Thyroid gland (tissue), 4 donors: ENCODE measurements at places on chromosomes 16 and 17. TPM values are rescaled to one million over a fixed set of nuclear protein-coding genes. Genes with fewer than 3 reads are reported as not detected.
A peak's percentile ranks its signal among the peaks of the same experiment; 100 is the strongest.

The JPH3 gene
- not detected for total RNA-seq

- no peak overlapping the region for H3K27ac ChIP-seq
- no peaks in the 10 kb centered on the region for H3K4me1 ChIP-seq
- H3K27me3 ChIP-seq, result no peaks in the 10 kb centered on the region
- no peaks in the 10 kb centered on the region for H3K36me3 ChIP-seq
- no peak for DNase-seq
Observed at GRCh38 chr16:77652399-77652798, 69.9 kb upstream of the NUDT7 start.

The MAP2K6 gene
- total RNA-seq, result 4.0 TPM

DNA sequence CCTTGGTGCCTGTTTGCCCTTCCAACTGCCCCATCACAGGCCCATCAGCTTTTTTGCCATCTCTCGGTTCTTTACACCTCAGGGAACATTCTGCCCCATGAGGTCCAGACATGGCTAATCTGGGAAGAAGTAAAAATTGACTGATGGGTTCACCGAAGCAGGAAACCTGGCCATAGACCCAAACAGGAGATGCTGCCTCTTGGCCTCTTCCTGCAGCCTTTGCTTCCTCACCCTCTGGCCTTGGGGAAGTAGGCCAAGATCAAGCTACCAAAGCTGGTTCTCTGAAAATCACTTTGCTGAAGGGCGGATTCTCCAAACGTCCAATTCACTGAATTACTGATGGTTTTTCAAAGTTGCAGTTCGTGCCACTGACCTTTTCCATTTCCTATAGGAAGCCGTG lies 56.1 kb downstream of the ARSG start:
- no peak overlapping the region for H3K27ac ChIP-seq
- H3K27me3 ChIP-seq, result no peaks in the 10 kb centered on the region
- no peak overlapping the region for H3K4me3 ChIP-seq
- DNase-seq, result no peak
- no peaks in the 10 kb centered on the region for H3K4me1 ChIP-seq
- H3K36me3 ChIP-seq, result no peaks in the 10 kb centered on the region

DNA sequence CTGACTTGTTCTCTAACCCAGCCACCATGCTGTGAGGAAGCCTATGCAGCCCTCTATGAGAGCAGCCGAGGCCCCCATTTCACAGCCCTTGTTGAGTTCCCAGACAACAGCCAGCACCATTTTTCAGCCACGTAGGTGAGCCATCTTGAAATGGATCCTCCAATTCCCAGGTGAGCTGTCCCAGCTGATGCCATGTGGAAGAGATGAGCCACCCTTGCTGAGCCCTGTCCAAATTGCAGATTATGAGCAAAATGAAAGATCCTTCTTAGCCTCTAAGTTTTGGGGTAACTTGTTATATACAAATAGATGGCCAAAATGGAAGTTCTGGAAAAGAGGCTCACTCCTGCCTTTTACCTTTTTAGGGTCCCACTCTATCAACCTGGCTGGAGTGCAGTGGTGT lies 25.7 kb upstream of the TIMP2 start:
- DNase-seq, result no peak
- H3K4me1 ChIP-seq, result peaks cover 28% of the 10 kb centered on the region
- H3K36me3 ChIP-seq, result no peaks in the 10 kb centered on the region
- H3K4me3 ChIP-seq, result no peak overlapping the region
- H3K27me3 ChIP-seq, result no peaks in the 10 kb centered on the region

The HS3ST2 gene
- 2.2 TPM for total RNA-seq

The FBXL16 gene
- total RNA-seq, result 5.8 TPM

GRCh38 chr17:51672065-51672464 lies 411.7 kb downstream of the UTP18 start:
- no peaks in the 10 kb centered on the region for H3K4me1 ChIP-seq
- no peaks in the 10 kb centered on the region for H3K36me3 ChIP-seq
- no peak for DNase-seq
- no peak overlapping the region for H3K27ac ChIP-seq

- peak; percentile 95 for DNase-seq
- no peaks in the 10 kb centered on the region for H3K27me3 ChIP-seq
- H3K4me3 ChIP-seq, result no peak overlapping the region
- peaks cover 39% of the 10 kb centered on the region for H3K4me1 ChIP-seq
Observed at GRCh38 chr17:78789663-78790181, 7.6 kb upstream of the CYTH1 start.

GRCh38 chr16:49489686-49490320 lies 116.2 kb downstream of the C16orf78 start:
- peaks cover 11% of the 10 kb centered on the region for H3K4me1 ChIP-seq
- no peak overlapping the region for H3K27ac ChIP-seq
- no peak for DNase-seq
- no peaks in the 10 kb centered on the region for H3K27me3 ChIP-seq
- H3K36me3 ChIP-seq, result no peaks in the 10 kb centered on the region
- no peak overlapping the region for H3K4me3 ChIP-seq

GRCh38 chr17:32927201-32927723 lies 691 bp upstream of the TMEM98 start:
- no peaks in the 10 kb centered on the region for H3K36me3 ChIP-seq
- H3K4me1 ChIP-seq, result peaks cover 10% of the 10 kb centered on the region

DNA sequence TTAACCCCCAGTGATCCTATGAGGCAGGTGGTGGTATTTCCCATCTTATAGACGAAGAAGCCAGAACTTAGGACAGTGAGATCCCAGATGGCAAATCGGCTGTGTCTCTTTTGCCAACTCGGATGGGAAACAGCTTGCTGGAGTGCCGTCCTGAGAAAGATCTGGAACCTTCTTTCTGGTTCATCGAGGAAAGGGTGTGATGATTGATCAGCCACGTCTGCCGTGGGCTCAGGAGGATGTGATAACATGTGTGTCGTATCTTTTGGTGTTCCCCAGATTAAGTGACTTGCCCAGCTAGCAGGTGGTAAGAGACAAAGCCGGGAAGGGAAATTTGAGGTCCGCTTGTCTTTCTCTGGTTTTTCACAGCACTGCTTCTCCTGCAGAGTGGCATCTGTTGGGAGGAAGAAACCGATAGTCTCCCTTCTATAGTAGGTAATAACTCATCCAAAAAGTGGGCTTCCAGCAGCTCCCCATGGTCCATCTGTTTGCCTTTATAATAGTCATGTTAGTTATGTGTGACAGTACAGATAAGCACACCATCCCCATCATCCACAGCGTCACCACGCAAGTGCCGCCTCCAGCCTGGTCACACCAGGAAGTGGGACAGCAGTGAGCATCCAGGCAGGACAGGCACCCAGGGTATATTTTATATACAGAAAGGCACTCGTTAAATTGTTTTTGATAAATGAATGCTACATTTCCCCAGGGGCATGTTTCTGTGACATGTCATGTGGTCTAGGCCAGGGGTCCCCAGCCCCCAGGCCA lies 175.5 kb downstream of the KATNIP start:
- no peaks in the 10 kb centered on the region for H3K36me3 ChIP-seq
- no peaks in the 10 kb centered on the region for H3K27me3 ChIP-seq
- no peak for DNase-seq

- DNase-seq, result no peak
- H3K4me3 ChIP-seq, result no peak overlapping the region
- H3K27me3 ChIP-seq, result no peaks in the 10 kb centered on the region
- peaks cover 28% of the 10 kb centered on the region for H3K4me1 ChIP-seq
- peak overlapping the region; percentile 41 for H3K27ac ChIP-seq
- H3K36me3 ChIP-seq, result no peaks in the 10 kb centered on the region
Observed at GRCh38 chr16:27639561-27640276, 89.8 kb downstream of the KATNIP start.

GRCh38 chr17:75008373-75008772 lies 4.1 kb upstream of the MRPL58 start:
- peaks cover 10% of the 10 kb centered on the region for H3K4me1 ChIP-seq
- H3K27ac ChIP-seq, result no peak overlapping the region
- H3K4me3 ChIP-seq, result no peak overlapping the region
- H3K27me3 ChIP-seq, result no peaks in the 10 kb centered on the region

The KRT15 gene
- total RNA-seq, result not detected

DNA sequence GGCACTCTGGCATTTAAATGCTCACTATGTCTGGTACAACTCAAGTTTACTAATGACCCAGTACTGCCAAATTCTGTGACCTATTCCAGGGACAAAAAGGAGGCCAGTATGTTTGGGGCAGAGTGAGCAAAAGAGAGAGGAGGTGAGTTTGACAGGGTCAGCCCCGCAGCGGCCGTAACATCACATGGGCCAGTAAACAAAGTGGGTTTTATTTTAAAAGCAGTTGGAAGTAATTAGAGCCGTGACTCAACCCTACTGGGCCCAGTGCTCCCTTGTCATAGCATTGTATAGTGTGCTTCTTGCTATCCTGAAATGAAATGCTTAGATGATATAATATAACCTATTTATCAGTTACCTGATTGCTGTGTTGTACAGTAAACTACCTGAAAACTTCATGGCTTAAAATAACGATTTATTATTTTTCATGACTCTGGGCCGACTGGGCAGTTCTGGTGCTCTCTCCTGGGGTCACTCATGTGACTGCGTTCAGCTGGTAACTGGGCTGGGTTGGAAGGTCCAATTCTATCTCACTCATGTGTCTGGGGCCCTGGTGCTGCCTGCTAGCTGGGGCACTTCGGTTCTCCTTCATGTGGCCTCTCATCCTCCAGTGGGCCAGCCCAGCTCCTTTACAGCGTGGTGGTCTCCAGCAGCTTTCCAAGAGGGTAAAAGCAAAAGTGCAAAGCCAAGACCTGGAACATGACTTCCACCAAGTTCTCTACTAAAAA lies 27.4 kb downstream of the IQCK start:
- no peaks in the 10 kb centered on the region for H3K36me3 ChIP-seq
- H3K4me3 ChIP-seq, result no peak overlapping the region
- no peak for DNase-seq
- H3K27ac ChIP-seq, result no peak overlapping the region

The LPCAT2 gene
- 115 TPM for total RNA-seq

DNA sequence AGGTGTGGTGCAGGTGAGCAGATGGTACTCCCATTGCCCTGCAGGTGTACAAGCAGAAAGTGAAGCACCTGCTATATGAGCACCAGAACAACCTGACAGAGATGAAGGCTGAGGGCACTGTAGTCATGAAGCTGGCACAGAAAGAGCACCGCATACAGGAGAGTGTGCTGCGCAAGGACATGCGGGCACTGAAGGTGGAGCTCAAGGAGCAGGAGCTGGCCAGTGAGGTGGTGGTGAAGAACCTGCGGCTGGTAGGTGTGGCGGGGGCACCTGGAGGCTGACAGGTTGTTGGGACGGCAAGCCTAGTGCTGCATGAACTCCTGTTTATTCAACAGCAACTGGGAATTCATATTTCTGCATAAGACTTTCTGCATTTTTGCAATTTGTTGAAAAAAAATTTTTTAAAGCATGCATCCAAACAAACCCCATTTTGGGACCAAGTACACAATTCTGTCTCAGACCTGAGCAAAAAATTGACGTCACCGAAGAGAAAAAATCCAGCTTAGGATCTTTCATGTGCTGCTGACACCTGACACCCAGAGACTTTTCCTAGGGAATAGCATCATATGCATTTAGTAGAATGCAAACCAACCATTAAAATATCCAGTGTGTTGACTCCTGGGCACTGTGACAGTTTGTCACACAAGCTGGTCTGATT lies 13.5 kb upstream of the DBNDD1 start:
- H3K27ac ChIP-seq, result no peak overlapping the region
- no peak overlapping the region for H3K4me3 ChIP-seq
- peaks cover 46% of the 10 kb centered on the region for H3K36me3 ChIP-seq
- no peaks in the 10 kb centered on the region for H3K4me1 ChIP-seq
- H3K27me3 ChIP-seq, result no peaks in the 10 kb centered on the region

The UTS2R gene
- 0.22 TPM for total RNA-seq

DNA sequence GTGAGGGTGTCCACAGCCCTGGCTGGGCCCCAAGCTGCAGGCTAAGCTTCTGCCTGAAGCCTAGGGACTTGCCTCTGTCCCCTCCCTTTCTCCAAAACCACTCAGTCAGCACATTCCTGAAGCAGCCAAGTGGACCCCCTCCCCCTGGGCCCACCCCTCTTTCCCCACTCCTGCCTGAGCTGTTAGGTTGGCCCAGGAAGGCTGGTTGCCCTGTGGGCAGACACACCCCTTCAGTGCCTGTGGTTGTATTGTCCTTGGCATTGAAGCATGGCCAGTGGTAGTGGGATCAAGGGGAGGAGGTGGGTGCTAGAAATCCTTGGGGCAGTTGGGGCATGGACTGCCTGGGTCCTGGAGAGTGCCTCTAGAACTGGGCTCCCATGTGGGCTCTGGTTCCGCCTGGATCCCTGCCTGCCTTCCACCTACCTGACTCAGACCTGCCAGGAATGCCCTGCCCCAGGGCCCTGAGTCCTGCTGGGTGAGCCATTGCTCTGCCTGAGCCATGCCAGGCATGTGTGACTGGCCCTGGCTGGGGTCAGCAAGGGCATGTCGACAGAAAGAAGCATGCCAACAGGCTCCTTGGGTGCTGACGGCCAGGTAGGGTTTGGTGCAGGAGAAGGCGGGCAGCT lies 2.1 kb downstream of the TRAF4 start:
- peak overlapping the region; percentile 91 for H3K27ac ChIP-seq
- peaks cover 60% of the 10 kb centered on the region for H3K4me1 ChIP-seq
- peak overlapping the region; percentile 99 for H3K4me3 ChIP-seq
- H3K27me3 ChIP-seq, result no peaks in the 10 kb centered on the region
- H3K36me3 ChIP-seq, result peaks cover 21% of the 10 kb centered on the region
- peak; percentile 91 for DNase-seq

GRCh38 chr17:57968456-57968855 lies 13.2 kb upstream of the CUEDC1 start:
- no peaks in the 10 kb centered on the region for H3K27me3 ChIP-seq
- no peak for DNase-seq
- H3K27ac ChIP-seq, result no peak overlapping the region
- no peak overlapping the region for H3K4me3 ChIP-seq
- no peaks in the 10 kb centered on the region for H3K4me1 ChIP-seq

DNA sequence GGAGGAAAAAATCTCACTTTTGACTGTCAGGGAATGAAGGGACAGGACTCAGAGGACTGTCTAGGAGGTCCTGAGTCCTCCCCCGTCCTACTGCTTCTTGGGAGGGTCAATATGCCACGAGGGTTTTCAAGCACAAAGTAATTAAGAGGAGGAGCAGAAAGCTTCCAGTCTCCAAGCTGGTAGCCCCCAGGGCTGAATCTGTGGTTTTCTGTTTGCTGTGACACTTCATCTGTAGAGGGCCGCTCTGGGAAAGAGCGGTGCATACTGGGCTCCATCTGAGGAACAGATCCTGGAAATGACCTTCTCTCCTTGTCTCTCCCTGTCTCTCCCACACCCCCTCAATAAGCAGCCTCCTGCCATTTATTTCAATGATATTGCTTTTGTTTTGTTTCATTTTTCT lies 180.1 kb upstream of the SDK2 start:
- no peaks in the 10 kb centered on the region for H3K27me3 ChIP-seq
- H3K4me3 ChIP-seq, result no peak overlapping the region
- H3K27ac ChIP-seq, result no peak overlapping the region
- peaks cover 9% of the 10 kb centered on the region for H3K4me1 ChIP-seq
- no peak for DNase-seq

GRCh38 chr17:33779234-33779591 lies 475.9 kb upstream of the CCL2 start:
- no peaks in the 10 kb centered on the region for H3K36me3 ChIP-seq
- no peak overlapping the region for H3K27ac ChIP-seq
- H3K27me3 ChIP-seq, result no peaks in the 10 kb centered on the region
